HT-29 (cell line): ENCODE measurements at places on chromosomes 7 and 10.

DNA sequence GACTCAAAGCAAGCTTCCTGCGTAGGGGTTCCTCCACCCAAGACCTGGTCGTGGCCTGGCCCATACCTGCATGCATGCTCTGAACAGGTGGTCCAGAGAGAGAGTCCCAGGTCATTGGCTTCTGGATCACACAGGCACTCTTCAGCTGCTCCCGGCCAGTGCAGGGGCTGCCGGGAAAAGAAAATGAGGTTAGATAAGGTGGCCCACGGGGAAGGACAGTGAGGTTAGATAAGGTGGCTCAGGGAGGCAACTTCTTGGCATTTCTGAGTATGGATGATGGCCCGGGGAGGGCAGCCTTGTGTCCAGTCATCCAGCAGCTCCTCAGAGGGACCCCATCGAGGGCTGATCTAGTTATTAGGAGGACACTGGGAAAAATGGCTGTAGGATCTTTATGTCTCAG is 87.4 kb downstream of the FRMPD2 start:
- DNase-seq, result no peak

DNA sequence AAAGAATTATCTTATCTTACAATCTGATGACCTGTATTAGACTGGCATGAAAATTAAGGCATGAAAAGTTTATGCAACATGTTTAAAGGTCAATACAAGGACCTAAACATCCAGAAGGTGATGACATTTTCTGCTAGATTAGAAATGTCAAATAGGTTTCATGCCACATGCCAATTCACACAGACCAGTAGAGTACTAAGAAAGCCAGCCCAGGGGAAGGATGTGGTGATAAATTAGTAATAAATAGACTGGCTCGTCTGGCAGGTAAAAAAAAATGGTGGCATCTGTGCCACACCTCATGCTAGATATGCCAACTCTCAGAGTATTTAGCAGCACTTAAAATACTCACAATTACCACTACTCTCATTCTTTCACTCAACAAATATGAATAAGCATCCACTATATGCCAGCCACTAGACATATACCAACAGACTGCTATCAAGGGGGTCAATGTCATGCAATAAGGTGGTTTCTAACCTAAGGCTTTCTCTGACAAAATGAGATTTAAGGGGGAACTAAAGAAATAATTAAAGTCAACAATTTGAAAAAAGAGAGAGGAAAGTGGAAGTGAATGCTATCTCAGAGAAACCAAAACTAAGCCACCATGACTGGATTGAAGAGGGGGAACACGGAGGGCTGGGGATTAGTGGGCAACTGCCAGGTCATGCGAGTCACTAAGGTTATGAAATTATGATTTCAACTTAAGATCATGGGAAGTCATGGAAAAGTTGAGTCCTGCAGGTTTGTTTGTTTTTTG is 83.5 kb downstream of the SGMS1 start:
- no peak for DNase-seq

DNA sequence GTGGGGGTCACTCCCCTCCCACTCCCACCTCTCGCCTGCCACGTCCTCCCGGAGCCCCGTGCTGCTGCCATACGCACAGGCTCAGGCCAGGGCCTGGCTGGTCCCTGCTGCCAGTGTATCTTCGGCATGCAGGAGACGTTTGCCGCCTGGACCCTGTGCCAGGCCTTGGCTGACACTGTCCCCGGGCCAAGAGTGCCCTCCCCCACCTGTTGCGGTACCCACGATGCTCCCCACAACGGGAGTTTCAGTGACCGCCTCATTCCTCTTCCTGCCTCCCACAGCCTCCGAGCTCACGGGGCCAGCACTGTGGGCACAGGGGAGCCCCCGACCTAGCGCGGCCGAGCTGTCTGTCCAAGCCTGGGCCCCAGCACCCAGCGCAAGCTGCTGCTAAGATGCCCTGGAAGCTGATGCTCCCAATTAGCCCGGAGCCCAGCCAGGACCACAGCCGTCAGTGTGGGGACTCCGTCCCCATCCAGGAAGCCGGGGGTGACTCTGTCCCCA is 7.4 kb downstream of the TTYH3 start:
- DNase-seq, result no peak

DNA sequence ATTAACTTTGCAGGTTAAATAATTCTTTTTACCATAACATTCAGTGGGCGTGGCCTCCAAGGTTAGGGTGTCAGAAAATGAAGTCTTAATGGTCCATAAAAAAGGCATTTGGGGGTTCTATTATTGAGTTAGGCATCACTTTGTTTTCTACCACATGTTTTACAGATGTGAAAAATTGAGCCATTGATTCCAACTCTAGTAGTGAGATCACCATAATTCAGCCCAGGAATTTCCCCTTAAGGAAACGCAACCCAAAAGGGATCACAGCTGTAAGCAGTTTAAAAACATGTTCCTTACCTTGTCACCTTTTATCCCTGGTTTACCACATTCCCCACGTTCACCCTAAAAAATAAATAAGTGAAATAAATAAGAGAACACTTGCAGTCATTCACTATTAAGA is 24.9 kb downstream of the COL28A1 start:
- no peak for DNase-seq

DNA sequence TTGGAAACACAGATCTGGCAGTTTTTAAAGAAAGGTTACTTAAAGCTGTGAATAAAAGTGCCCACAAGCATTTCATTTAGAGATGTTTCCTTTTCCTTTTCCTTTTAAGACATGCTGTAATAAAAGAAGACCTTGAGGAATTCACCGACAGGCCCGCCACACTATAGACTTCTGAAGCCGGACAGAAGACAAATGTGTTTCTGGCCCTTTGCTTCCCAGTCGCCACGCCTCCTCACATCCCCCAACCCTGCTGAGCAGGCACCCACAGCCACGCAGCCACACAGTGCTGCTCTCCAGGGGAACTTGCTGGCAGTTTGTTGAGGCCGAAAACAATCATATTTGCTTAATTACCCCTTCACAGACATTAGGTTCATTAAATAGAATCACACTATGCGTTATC is 83.4 kb downstream of the SLC25A13 start:
- DNase-seq, result no peak

- DNase-seq, result no peak
These were observed 90.0 kb downstream of the ANKRD61 start for GRCh38 chr7:6121141-6121540.

- DNase-seq, result no peak
These were observed 448.7 kb upstream of the POM121L12 start for GRCh38 chr7:52586704-52587103.

GRCh38 chr10:5143137-5143536 is 41.8 kb downstream of the AKR1C8 start:
- no peak for DNase-seq

DNA sequence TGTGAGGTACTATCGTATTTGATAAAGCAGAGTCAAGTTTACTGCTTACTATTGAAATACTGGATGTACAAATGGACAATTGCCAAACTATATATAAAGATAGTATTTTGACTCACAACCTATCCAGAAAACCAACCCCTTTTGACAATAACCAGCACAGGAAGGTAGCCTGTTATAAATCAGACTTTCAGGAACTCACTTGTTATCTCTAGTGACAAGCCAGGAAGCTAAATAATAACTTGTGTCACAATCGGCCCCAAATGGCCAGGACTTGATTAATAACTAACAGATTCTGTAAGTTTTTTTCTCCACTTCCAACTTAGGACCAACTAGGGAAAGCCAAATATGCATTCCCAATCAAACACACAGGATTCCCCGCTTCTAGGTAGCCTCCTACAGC is 38.8 kb upstream of the SLC35G1 start:
- no peak for DNase-seq

GRCh38 chr10:3762309-3762708 is 22.7 kb downstream of the KLF6 start:
- DNase-seq, result no peak

DNA sequence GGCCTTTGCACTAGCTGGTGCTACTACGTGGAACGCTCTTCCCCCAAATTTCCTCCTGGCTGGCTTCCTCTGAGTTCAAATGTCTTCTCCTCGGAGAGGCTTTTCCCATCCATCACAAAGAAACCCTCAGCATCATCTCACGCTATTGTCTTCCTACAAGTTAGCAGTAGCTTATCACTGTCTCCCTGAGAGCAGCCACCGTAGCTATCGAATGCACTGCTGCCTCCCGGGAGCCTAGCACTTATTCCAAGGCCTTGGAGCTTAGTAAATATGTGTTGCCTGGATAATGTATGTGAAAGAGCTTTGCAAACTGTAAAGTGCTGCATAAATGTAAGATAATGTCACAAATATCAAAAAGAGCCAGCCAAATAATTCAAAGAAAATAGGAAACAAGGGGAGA is 124.4 kb downstream of the KCNMA1 start:
- DNase-seq, result no peak

DNA sequence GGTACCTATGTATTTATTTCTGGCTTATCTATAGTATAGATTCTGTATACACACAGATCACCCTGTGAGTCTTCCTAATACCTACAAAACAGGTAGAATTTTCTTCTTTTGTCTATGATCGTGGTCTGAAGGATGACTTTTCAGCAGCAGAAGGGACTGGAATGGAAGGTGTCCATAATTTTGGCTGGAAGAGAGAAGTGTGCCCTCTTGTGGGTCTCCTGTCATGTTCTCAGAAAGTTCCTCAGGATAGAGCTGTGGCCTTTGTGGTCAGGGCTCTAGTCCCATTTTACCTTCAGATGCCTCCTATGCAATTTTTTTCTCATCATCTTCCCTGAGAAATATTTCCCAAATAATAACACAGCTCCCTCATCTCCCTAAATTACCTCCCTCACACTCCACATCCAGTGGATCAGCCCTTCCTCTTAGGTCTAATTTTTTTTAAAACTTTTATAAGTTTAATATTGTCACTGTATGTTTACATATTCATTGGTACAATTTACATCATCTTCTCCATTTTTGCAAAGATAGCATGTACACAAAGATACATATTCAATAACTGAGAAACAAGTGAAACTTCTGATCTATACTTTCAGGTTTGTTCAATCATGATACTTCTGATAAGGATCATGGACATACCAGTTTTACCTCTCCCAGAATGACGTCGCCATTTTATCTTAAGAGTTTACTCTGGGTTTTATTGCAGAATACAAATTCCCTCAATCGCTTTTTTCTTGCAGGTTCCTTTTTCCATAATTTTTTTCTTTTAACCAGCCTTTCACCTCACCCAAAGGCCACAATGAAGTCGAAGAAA is 112.7 kb downstream of the REEP3 start:
- DNase-seq, result peak; percentile 71

- DNase-seq, result no peak
These were observed 413.5 kb downstream of the NRG3 start for GRCh38 chr10:82288461-82288881.

DNA sequence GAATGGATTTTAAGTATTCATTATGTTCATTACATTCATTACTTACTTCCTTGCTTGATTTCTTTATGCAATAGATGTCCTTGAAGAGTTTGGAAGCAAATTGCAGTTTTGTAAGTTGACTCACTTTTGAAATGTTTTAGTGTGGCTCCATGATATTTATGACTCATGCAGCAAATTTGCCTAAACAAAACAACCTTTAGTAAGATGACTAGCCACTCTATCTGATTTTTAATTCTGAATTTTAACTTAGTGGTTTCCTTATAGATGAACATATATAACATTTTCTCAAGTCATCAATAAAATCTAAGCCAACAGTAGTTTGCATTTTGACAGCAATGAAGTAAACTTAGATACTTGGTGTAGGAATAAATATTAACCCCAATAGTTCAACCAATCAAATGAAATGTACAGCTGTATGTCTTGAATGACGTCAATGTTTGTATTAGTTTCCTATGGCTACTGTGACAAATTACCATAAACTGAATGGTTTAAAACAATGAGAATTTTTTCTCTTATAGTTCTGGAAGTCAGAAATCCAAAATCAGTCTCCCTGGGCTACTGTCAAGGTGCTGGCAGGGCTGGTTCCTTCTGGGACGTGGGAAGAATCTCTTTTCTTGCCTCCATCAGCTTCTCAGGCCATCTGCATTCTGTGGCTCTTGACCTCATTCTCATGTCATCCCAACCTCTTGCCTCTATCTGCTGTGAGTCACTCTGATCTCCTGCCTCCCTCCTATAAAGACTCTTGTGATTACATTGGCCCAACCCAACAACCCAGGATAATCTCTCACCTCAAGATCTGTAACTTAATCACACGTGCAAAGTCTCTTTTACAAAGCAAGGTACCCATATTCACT is 73.4 kb downstream of the AHR start:
- DNase-seq, result peak; percentile 71

GRCh38 chr7:149330914-149331567 is 69.0 kb downstream of the ZNF783 start:
- DNase-seq, result peak; percentile 27

DNA sequence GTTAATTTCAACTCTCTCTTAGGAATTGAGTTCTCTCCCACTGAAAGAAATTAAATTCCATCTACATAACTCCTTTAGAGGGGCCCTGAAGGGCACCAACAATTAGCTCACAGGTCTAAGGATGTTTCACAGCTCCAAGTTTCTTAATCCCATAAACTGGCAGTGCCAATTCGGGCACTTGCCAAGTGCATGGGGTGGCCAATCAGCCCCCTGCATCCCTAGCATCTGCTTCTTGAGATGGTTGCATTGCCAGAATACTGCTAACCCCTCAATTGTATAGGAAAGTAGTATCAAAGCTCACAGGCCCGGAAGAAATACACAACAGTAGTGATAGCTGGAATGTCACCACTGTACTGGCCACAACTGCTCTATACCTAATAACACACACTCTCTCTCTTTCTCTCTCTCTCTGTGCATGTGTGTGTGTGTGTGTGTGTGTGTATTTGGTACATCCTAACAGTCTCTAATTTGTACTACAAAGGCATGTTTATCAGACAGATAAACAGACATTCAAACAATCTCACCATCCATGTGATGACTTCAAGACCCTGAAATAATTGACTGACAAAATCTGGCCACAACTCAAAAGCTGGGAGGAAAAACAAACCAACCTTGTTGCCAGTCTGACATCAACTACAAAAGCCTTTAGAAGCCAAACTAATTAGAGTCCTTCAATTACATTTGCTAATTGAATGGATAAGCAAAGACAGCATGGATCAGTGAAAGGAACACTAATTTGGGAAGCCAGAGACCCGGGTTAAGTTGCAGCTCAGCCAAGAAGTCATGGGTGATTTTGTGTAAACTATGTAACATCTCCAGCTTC is 27.8 kb downstream of the HIBADH start:
- DNase-seq, result no peak

- no peak for DNase-seq
These were observed 291.3 kb upstream of the MYO3A start for GRCh38 chr10:25642721-25643120.

DNA sequence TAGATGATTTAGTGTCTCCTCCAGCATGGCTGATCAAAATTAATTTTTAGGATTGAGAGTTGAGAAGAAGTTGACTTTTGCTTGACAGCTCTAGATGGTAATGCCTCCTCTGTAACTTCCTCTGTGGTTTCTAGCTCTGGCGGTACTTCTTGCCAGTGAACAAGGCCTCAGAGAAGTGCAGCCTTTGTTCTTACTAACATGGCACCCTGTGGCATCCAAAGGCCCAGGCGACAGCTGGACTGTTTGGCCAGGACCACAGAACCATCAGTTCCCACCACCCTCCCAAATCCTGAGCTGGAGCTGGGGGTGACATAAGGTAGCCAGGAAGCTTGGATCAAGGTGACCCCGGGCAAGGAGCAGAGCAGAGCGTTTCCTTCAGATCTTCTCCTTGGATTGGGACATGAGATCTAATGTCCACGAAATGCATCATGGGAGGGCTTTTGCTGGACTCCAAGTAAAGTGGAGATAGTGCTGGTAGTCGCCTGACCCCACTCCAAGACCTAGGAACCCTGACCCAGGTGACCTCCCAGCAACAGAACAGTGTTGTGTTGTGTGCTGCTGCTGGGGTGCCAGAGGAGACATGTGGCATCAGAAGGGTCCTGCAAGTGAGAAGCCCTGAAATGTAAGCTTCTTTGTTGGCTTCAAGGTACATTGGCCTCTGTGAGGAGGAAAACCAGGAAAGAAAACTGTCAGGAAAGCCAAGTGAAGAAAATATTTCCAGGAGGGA is 41.8 kb downstream of the APBB1IP start:
- DNase-seq, result no peak
